ENCODE measurements at places on chromosomes 12 and 14.

DNA sequence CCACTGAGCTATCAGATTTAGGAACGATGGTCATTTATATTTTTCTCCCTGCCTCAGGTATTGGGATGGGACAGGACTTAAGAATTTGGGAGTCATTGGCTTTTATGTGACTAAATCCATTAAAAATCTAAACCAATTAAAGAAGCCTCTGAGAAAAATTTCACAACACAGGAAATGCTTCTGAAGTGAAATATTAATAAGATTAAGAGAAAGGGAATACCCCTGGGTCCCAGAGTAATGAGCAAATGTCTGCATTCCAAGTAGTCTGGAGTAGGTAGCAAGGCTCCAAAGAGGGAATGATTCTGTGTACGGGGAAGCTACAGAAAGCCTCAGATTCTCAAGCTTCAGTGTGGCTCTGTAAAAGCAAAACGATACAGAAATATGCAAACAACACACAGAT, 707 bp upstream of the MED6 start:
- no peak for DNase-seq

DNA sequence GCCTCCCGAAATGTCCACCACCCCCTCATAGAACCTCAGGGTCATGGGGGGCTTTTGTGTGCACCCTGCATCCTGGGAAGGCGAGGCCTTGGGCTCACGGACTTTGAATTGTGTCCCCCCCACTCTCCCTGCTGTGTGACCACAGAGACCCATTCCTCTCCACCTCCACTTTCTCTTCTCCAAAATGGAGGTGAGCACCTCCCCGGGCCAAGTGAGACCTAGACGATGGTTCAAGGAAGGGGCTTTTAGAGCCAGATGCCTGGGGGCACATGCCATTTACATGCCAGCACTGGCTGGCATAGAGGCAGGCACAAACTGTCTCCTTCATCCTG, 33.5 kb downstream of the CYP46A1 start:
- peak; percentile 31 for DNase-seq

DNA sequence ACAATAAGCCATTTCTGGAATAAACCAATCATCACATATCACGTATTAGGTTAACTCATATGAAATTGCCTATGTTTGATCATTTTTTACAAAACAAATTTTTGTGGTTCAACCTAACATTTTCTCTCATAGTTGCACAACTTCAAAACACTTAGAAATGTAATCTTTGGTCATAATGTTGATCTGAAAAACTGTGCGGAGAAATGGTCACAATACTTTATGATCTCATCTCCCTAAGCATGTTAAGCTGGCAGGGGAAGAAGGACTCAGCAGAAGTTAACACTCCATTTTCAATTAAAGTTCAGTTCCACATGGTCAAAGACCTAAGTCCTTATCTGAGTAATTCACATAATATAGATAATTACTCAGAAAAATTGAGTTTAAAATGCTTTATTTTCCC, 194.8 kb downstream of the CAPZA3 start:
- no peak for DNase-seq

- DNase-seq = no peak
Measured at GRCh38 chr14:43754838-43755237, 752.2 kb downstream of the FSCB start.

- DNase-seq = no peak
Measured at GRCh38 chr14:43540948-43541347, 966.1 kb downstream of the FSCB start.

GRCh38 chr12:57175428-57176138, 28.2 kb upstream of the LRP1-AS start:
- peak; percentile 66 for DNase-seq

DNA sequence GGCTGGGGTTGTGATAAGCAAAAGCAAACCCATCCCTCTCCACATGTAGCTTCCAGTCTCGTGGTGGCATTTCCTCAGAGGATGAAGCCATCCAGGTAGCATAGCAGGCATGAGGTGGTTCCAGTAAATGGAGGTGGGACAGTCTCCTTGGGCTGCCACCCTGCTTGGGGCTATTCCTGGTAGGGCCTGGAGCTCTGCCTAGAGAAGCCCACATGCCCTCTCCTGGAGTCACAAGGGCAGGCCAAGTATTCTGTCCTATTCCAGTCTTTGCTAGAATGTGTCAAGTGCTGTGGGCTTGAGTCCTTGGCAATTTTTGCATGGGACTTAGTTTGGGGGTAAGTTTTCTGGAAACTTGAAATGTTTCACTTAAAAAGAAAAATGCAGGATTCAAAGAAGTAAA, 469.9 kb downstream of the DPF3 start:
- DNase-seq = no peak

DNA sequence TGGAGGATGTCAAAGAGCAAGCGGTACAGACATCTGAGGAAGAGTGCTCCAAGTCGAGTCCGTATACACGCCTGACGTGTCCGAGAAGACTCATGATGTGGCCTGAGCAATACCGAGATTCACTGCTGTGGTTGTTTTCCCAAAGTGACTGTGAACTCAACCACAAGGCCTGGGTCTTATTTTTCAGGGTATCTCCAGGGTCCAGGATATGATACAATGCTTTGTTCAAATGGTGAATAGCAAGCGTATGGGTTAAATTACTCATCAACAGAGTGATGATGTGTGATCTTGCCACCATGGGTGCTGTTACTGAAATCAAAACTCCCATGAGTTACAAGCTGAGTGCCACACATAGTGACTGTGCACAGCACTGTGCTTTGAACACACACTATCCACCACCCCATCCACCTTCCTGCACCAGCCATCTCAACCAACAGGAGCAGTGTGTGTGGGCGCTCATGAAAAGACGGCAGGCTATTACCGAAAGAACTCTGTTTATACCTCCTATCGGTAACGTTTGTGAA, 109.6 kb downstream of the BCAT1 start:
- no peak for DNase-seq

- no peak for DNase-seq
Measured at GRCh38 chr12:125734137-125734536, 668.9 kb downstream of the AACS start.

DNA sequence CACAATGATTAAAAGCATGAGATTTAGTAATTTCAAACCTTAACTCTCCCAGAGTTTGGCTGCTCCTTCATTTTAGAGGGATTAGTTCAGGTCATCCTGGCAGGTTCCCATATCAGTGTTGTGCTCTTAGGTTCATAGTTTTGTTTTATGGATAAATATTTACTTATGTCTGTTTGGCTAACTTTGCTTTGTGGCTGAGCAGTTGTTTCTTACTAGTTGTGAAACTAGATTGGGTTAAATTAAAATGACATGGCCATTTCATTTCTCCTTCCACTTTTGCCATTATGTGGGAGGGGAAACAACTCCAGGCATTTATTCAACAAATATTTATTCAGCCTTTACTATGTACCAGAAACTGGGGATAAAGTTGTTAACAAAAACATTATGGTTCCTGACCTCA, 158.8 kb downstream of the TMTC3 start:
- DNase-seq = peak; percentile 59

DNA sequence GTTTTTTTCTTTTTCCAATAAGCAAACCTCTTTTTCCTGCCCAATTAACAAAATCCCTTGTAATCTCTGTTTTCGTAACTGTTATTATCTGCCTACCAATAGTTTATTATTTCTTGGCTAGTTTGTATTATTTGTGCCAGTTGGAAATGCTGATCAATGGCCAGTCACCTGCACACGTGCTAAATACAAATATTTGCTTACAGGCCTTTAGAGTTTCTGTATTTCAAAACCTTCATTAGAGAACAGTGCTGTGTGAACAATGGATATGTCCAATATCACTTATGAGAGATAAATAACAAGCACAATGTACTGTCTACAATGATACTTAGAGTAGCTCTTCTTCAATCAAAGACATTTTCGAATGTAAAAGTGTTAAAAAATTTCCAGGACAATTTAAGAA, 10.8 kb upstream of the DYRK2 start:
- no peak for DNase-seq

- no peak for DNase-seq
Measured at GRCh38 chr14:70897464-70897863, 9.8 kb upstream of the PCNX1 start.

GRCh38 chr12:1633459-1633858, 4.4 kb downstream of the WNT5B start:
- DNase-seq = no peak

DNA sequence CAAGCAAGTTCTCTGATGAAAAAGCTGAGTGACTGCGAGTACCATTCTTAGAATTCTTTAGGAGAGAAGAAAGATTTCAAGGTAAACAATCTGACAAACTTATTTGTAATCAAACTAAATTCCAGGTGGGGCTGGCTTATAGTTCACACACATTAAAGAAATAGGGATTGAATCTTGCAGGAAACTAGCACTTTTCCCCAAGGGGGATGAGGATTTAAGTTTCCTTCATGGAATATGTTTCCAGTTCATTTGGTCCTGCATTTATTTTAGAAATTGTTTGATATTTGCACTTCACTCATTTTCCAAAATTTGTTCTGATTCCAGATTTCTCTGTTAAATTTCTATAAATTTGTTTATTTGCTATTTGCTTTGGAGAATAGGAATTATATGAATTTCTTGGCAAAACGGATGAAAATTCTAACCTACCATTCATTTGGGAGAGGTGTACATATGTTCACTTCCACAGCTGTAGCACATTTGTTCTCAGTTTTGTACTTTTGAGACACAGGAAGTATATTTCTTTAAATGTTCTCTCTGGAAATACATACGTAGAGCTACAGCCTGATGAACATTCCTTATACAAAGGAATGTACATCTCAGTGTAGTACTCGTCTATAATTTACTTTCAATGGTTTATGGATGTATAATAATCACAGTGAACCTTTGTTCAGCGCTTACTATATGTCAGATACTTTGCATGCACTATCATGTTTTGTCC, 145.5 kb downstream of the AKAP6 start:
- no peak for DNase-seq

- DNase-seq = no peak
Measured at GRCh38 chr12:108861878-108862587, 4.7 kb upstream of the SSH1 start.

- no peak for DNase-seq
Measured at GRCh38 chr12:49917166-49917787, 13.6 kb upstream of the FAIM2 start.

GRCh38 chr12:65930114-65930828, 106.0 kb downstream of the HMGA2 start:
- DNase-seq = no peak

DNA sequence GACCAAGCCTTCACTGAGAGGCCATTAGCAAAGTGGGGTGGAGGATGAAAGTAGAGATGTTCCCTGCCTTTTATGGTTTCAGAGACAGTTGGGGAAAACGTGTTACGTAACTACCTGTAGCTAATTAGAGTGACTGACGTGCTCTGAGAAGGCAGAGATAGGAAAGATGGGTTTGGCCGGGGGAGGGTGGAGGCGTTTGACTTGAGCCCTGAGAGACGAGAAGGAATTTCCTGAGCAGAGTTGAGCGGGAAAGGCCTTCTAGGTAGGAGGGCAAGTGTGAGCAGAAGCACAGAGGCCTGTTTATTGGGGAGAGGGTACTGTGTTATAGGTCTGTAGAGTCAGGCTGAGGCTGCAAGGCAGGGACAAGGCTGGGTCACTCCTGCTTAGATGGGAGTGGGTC, 8.6 kb downstream of the TUNAR start:
- no peak for DNase-seq

GRCh38 chr12:86543716-86544115, 287.5 kb upstream of the MGAT4C start:
- no peak for DNase-seq

DNA sequence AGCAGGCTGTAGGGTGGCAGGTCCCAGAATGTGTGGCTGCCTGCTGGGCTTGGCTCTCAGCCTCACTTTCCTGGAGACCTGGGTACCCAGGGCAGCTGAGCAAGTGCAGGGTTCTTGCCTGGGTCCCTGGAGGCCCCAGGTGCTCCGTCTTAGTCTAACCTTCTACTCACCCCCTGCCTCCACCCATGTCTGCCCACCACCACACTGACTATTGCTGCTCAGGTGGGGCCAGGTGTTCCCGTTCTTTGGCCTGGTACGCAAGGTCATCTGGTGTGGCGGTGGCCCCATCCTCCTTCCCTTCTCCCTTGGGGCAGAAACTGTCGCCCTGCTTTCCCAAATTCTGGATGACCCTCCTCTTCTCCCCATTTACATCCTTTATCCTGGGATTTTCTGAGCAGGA, 319.9 kb downstream of the TMEM121 start:
- no peak for DNase-seq

DNA sequence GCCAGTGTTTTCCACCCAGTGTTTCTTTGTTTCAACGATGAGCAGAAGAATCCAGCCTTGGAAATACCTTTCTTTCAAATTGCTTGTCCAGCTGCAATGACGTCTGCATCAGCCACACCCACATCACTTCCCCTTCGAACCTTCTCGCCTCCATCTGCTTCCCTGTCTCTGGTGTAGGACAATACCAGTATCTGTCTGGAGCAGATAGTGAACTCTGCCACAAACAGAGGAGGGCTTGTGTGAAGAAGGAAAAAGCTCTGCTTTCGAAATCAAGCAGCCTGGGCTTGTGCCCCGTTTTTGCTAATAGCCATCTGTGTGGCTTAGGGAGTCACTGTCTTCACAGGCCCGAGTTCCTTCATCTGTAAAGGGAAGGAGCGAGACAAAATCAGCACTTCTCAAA, 415.4 kb downstream of the ZFP36L1 start:
- DNase-seq = peak; percentile 52

DNA sequence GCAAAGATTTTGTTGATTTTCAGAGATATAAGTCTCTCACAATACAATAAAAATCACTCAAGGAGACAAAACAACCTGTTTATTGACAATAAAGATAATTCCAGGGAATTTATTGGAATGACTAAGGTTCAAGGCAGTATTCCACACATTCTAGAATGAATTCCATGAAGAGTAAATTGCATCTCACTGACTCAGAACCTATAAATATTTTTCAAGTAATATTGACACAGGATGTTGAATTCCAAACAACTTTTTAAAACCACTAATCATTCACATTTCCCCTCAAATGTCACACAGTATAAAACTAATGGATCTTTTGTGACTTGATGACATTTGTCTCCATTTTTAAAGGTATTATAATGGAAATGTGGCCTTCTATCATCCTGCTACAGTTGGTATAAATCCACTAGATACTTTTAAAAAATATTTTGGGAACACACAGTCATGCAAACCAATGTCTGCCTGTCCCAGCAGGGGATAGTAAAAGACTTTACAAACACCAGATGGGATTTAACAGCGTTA, 42.1 kb upstream of the LGR5 start:
- no peak for DNase-seq

Measured in right lobe of liver (tissue), 6 donors.